Muscle of back (tissue), 13 donors: ENCODE measurements at places on chromosomes 12 and 14.
A peak's percentile ranks its signal among the peaks of the same experiment; 100 is the strongest.

DNA sequence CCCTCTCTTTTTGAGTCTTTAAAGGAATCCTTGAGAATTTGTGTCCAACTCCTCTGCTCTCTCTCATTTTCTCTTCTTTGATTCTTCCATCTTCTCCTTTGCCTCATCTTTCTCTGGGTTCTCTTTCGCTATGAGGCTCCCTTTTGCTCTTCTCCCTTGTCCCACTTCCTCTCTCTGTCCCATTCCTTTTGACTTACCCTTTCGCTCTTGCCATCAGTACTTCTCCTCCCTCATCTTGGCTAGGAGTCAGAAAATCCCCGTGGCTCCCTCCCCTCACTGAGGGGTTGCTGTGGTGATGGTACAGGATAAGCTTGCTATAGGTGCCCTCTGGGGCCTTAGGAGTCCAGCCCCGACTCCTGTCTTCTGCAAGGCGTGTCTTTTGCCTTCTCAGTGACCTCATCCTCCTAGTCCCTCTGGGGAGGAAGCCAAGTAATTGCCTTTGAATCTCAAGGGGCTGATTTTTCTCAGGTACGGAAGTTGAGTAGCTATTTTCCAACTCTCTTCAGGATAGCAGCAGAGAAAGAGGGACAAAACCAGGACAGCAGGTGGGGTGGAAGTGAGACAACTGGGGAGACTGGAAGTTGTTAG lies 6.4 kb downstream of the PDE1B start:
- no peak for DNase-seq

GRCh38 chr14:88232771-88233170 lies 90.3 kb downstream of the KCNK10 start:
- no peak for DNase-seq

DNA sequence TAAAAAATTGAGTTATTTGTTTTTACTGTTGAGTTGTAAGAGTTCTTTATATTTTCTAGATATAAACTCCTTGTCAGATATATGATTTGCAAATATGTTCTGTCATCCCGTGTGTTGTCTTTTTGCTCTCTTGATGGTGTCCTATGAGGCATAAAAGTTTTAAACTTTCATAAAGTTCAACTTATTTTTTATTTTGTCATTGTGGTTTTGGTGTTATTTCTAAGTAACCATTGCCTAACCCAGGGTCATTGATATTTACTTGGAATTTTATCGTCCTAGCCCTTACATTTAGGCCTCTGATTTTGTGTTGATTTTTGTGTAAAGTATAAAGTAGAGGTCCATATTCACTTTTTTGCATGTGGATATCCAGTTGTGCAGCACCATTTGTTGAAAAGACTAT lies 63.1 kb downstream of the SRGAP1 start:
- DNase-seq, result no peak

- DNase-seq, result no peak
Observed at GRCh38 chr12:108313606-108314351, 25.3 kb downstream of the CMKLR1 start.

DNA sequence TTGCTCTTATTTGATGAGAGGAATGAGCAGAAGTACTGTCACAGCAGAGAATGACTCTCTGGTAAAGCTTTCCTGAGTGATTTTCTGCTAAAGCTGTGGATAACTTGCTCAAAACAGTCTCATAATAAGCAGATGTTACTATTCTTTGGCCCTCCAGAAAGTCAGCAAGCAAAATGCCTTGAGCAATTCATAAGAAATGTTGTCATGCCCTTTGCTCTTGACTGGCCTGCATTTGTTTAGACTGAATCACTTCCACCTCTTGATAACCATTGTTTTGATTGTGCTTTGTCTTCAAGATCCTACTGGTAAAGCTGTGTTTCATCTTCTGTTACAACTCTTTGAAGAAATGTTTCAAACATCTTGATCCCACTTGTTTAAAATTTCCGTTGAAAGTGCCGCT lies 457.9 kb upstream of the FOXG1 start:
- DNase-seq, result no peak

DNA sequence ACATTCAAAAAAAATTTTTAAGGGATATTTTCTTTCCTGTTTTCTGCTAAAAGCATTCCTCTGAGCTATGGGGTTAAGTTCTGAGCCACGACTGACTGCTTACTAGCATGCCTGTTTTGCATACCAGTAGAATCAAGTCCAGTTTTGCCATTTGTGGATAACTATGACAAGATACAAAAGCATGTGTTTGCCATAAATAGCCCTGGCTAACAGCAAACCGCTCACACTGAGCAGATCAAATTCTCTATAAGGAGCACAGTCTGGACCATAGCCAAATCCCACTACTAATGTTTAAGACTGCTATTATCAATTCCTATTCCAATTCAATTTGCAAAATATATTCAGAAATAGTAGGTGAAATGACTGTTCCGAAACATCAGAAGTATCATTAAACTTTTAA lies 3.2 kb downstream of the CFL2 start:
- peak; percentile 94 for DNase-seq

DNA sequence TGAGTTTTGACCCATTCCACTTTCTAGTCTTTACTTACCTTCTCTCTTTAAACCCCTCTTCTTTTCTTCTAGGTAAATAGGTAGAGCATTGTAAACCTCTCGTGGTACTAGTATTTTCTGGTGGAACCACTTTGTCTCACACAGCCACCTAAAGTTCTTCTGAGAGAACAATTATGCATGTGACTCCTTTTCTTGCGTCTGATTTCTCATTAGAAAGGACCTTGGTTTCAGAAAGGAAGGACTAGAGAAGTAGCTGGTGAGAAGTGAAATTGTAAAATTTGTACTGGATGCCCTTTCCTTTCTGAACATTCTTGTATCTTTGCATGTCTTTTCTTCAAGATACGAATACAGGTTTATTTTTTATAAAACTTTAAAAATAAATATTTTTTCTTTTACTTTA lies 99.0 kb downstream of the NUBPL start:
- DNase-seq, result no peak

GRCh38 chr12:104865080-104865479 lies 93.0 kb downstream of the SLC41A2 start:
- DNase-seq, result no peak

- DNase-seq, result no peak
Observed at GRCh38 chr12:52147964-52148463, 43.8 kb downstream of the KRT80 start.

DNA sequence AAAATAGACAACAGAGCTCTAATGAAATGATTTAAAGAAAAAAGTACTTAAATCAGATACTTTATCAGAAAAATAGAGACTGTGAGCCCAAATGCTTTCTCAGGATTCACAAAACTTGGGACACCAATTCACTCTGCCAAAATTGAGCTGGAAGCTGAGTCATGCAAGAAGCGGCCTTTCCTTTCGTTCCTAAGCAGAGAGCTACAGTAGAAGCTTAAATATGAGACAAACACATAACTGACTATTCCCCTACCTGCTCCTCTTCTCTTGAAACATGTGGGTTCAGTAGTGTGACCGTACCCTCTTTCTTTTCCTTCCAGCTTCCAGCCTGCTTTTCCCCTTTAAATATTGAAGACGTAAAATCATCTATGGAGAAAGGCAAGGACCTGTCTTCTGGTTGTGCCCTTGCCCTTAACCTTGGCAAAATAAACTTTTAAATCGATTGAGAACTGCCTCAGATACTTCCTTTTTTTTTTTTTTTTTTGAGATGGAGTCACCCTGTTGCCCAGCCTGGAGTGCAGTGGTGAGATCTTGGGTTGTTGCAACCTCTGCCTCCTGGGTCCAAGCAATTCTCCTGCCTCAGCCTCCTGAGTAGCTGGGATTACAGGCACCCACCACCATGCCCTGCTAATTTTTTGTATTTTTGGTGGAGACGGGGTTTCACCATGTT lies 4.4 kb upstream of the SDS start:
- DNase-seq, result no peak

DNA sequence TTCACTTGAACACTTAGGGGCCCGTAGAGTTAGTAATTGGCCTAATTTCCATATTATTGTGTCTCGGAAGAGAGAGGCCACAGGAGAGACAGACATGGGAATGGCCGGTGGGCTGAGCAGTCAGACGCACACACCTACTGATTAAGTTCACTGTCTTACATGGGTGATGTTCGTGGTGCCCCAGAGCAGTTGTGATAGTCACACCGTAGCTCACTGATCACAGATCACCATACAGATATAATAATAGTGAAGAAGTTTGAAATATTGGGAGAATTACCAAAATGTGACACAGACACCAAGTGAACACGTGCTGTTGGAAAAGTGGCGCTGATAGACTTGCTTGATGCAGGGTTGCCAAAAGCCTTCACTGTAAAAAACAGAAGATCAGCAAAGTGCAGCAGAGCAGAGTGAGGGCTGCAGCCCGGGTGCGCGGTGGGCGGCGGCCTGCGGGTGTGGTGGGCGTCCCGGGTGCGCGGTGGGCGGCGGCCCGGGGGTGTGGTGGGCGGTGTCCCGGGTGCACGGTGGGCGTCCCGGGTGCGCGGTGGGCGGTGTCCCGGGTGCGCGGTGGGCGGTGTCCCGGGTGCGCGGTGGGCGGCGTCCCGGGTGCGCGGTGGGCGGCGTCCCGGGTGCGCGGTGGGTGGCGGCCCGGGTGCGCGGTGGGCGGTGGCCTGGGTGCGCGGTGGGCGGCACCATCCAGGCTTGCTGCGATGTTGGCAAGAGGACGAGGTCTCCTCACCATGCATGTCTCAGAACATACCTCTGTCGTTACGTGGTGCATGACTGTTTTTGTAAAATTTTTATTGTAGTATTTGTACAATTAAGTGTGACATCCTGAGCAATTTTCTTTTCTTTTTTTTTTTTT lies 34.3 kb upstream of the TEX22 start:
- DNase-seq, result peak; percentile 38

- DNase-seq, result no peak
Observed at GRCh38 chr14:56808383-56809269, 1.7 kb downstream of the OTX2 start.

- DNase-seq, result no peak
Observed at GRCh38 chr14:61472801-61473376, 151.5 kb downstream of the PRKCH start.

DNA sequence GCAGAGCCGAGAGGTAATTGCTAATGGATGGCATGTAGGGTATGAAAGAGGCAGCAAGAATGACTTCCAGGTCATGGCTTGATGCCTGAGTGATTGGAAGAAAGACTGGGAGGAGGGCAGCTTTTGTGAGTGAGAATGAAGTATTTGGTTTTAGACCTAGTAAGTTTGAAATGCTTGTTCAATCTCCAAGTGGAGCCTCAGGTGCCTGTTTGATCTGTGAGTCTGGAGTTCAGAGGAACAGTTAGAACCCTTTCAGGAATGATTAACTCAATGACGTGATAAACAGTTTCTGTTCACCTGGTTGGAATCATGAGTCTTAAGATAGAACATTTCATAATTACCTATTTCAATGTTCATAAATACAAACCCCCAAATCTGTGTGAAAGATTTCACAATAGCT lies 10.4 kb downstream of the KCNJ8 start:
- no peak for DNase-seq

DNA sequence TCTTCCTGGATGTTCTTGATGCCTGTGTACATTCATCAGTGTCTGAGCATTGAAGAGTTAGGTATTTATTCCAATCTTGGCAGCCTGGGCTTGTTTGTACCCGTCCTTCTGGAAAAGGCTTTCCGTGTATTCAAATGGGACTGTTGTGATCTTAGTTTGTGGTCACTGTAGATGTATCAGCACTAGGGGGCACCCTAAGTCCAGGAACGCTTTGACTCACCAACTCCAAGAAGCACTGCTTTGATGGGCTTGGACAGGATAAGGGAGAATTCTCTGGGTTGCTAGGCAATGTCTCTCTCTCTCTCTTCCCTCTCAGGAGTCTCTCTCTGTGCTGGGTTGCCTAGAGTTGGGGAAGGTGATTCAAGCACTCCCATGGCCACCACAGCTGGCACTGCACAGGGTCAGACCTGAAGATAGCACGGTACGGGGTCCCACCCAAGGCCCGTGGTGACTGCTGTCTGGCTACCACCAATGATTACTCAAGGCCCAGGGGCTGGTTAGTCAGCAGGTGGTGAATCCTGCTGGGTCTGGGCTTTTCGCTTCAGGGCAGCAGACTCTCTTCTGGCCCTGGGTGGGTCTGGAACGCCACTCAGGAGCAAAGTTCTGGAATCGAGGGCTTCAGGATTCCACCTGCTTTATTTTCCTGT lies 211.1 kb upstream of the RGS6 start:
- peak; percentile 55 for DNase-seq
